Peyer's patch (tissue), 4 donors: ENCODE measurements at places on chromosomes 6 and 20. TPM values are rescaled to one million over a fixed set of nuclear protein-coding genes. Genes with fewer than 3 reads are reported as not detected.

DNA sequence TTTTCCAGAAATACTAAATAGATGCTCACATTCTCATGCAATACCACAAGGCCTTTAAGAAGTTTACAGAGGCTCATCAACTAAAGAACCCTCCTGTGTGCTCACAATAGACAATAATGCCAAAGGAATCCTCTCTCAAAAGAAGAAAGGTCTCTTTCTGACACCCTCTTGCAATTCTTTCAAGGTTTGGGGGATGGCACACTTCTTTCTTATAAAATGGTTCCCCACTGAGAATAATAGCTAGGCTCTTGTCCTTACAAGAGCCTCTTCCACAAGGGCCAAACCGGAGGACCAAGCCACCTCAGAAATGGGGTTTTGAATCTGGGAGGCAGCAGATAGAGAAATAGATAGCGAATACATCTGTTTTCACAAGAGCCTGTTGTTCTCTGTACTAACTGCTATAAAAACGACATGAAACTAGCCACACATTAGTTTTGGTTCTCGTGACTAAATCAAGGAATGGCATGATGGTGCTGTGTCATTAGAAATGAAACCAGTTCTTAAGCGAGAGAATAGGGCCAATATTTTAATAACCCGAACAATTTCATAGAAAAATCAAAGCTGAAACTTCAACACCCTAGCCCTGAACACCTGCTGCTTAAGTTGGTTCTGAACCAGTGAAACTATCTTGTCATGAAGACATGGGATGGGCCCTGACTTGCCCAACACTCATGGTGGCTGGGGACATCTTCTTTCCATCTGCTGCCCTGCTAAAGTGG lies 81.1 kb downstream of the PRDM1 start:
- no peak for DNase-seq

- DNase-seq = no peak
These were observed 129.5 kb downstream of the INSM1 start for GRCh38 chr20:20497242-20497978.

GRCh38 chr6:108656836-108657235 lies 96.1 kb downstream of the FOXO3 start:
- DNase-seq = no peak

DNA sequence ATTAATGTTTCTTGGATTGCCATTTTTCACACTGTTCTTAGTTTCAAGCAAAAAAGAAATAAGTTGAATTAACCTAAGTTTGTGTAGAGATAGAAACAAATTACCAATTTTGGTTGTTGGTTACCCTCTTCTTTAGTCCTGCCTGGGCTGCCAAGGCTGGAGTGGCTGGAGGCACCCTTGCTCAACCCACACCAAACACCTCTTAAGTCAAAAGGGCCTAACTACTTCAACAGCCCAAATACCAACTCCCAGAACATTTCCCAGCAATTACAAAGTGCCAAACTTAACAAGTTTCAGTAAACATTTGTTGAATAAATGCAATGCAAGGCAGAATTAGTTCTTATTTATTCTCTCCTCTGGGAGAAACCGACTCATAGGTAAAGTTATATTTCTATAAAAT lies 38.1 kb upstream of the TMEM181 start:
- DNase-seq = no peak

Gene PHACTR3
- 14.9 TPM for total RNA-seq
